ENCODE measurements at places on chromosomes 5 and 9.
A peak's percentile ranks its signal among the peaks of the same experiment; 100 is the strongest.

DNA sequence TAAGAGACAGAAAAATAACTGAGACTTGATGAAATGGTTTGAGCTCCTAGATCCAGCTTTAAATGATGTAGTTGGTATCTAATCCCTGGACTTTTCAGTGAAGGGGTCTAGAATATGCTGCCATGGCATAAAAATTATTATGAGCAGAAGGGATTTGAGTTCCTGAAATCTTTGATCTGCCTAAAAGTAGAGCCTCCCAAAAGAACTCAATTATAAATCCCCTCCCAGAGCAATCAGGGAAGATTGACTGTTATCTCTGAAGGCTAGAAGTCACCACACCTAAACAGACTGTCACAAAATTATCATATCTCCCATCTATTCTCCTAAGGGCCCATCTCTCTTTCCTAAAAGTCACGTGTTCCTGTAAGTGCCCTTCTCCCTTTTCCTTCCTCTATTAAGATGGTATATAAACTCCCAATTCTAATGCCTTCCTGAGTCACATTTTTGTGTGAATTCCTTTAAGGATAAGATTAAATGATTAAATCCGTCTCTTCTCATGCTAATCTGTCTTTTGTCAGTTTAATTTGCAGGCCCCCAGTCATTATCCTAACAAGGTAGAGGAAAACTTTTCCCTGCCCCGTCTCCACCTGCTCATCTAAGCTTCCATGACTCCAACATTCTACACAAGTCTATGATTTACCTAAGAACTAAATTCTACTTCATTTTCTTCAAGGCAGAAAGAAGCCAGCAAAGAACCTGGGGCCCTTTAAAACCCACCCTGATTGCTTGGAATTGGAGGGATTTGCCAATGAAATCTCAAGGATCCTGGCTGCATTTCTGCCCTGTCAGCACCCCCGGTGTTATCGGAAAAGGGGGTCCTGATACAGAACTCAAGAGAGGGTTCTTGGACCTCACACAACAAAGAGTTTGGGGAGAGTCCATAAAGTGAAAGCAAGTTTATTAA, 47.1 kb upstream of the PWWP2A start:
- DNase-seq: no peak

DNA sequence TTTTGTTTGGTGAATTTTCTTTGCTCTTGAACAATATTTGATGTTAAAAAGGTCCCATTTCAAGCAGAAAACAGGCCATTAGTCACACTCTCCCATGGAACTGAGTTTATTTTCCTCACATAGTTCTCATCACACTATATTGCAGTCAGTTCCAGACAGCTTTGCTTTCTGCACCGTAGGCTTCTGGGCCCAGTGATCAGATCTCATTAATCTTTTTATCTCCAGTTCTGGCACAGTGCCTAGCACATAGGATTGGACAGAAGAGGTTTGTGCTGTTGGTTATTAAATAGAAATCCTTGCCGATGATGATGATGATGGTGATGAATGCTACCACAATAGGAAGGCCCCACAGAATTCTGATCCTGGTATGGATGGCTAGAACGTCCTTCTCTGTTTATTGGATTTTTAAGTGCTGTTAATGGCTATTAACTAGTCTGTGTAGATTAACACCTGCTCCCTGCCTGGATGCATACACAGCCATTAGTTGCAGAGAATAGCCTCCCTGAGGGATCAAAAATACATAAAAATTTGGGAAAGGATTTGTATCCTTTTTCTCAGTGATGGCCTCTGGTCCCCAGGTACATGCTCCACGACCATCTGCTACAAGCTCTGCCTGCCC, 52.0 kb upstream of the NTRK2 start:
- no peak for DNase-seq

DNA sequence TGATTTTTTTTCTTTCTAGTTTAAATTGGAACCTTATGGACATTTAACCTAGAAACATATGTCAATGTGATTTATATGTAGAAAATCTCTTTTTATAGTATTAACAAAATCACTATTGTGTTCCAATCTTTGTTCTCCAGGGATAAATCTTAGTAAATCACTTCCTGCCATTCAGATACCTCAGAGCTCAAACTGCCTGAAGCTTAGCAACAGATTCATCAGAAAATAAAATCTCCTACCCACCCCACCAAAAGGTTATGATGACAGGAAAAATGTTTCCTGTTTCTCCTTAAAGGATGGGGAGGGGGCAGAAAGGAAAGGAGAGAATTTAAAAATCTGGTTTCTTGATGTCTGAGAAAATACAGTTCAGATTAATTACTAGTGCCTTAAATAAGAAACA, 105.0 kb upstream of the TUT7 start:
- no peak for DNase-seq

- no peak for DNase-seq
These were observed 1.0 kb downstream of the NUDCD2 start for GRCh38 chr5:163458778-163459385.

DNA sequence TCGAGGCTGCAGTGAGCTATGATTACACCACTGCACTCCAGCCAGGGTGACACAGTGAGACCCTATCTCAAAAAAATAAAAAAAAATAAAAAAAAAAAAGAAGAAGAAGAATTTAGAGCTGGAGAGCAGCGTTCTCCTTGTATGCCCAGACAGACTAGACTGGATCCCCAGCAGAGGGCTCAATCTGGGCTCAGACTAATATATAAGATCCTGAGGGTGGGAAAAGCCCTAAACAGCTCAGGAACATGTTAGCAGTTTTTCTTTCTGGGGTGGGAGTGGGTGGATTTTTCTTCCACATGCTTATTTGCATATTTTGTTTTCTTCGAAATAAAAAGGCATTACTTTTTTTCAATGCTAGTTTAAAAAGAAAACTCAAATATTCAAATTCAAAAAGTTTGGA, 904 bp upstream of the BSPRY start:
- no peak for DNase-seq

DNA sequence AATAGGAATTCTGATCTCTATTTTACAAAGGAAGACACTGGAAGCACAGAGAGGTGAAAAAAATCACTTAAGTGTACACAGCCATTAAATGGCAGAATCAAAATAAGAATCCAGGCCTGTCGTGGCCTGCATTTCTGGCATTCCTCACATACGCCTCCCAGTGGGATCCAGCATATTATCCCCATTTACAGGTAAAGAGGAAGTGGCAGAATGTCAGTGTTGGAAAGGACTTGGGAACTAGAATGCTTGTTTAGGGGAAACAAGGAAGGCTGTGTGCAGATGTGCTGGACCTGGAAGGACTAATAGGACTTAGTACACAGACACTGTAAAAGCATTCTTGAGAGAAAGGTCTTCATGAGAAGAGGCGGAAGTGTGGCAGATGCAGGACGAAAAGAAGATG, 241.8 kb downstream of the TRIM32 start:
- DNase-seq: no peak

DNA sequence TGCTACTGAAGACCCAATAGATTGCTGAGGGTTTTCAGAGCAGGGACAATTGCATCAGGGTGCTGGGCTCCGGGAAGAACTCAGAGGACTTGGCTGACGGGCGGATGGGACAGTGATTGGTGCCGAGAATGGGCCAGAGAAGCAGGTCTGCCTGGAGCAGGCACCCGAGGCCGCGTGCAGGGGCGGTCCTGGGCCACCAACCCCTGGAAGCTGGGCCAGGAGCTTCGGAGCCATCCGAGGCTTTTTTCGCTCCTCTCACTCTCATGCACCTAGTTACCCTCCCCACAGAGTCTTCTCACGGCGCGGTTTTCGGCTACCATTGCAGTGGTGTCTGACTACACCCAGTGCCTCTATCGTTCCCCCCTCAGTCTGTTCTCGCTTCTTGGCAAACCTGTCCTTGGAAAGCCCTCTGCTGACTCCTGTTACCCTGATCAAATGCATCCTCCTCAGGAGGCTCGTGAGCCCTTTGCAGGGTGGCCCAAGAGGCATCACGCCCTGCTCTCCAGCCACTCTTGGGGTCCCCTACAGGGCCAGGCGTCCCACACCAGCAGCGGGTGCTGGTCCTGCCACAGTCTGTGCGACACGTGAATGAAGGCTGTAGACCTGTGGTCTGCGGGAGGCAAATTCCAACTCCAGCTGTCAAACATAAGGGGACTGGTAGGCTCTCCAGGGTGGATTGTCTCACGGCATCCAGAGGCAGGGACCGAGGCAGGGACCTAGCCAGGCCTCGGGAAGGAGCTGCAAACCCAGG, 1.2 kb upstream of the CLPTM1L start:
- DNase-seq: no peak

- DNase-seq: no peak
These were observed 104.7 kb upstream of the GPR151 start for GRCh38 chr5:146620669-146621051.

- DNase-seq: no peak
These were observed 40.8 kb downstream of the CSF2 start for GRCh38 chr5:132114150-132115121.

DNA sequence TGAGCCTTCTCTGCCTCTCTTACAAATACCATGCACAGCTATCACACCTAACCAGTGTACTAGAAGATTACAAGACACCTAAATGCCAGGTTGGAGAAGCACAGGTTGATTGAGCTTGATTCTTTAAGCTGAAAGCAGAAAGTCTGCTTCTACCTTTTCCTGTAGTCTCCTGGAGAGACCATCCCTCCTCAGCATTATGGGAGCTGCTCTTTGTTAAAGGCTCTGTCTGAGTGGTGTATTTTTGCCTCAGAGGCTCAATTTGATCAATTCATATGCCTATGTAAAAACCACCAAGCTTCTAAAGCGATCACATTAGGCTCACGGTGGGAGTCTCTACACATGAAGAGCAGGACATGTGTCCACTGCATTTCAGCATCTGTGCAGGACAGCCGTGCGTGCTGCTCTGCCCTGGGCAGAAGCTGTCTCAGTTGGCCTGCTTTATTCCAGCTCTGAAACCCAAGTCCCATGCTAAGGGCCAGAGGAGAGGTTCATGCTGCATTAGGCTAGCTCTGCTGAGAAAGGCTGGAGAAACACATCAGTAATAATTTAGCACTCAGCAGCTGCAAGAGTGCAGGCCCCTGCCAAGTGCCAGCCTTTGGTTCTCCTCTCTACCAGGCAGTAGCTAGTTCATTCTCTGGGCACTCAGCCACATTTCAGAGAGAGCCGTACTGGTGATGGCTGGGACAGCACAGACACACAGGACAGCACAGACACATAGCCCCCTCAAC, 41.7 kb downstream of the TMEM167A start:
- no peak for DNase-seq

DNA sequence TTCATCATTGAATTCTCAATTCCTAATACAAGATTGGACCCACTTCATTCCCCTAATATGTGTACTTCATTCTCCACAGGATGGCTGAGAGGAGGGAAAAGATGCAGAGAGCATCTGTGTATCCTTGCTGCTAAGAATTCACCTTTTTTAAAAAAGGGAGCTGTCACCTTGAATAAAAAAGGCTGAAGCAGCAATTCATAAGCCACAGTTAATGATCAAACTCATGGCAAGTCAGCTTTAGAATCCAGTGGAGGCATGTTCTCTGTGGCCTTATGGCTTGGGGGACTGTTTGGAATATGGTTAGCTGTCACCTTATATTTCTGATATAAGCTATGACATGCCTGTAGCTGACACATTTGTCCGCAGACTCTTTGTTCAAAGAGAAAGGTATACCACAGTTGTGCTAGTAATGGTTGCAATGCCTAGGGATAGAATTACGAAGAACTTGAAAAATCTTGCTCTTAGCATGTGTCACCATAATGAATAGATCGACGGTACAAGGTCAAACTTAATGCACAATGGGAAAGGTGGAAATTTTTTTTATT, 256.8 kb upstream of the TNC start:
- no peak for DNase-seq

- peak; percentile 39 for DNase-seq
These were observed 4.1 kb upstream of the ADRA1B start for GRCh38 chr5:159912033-159912800.

GRCh38 chr5:103587185-103587748, 24.7 kb upstream of the NUDT12 start:
- DNase-seq: peak; percentile 19

DNA sequence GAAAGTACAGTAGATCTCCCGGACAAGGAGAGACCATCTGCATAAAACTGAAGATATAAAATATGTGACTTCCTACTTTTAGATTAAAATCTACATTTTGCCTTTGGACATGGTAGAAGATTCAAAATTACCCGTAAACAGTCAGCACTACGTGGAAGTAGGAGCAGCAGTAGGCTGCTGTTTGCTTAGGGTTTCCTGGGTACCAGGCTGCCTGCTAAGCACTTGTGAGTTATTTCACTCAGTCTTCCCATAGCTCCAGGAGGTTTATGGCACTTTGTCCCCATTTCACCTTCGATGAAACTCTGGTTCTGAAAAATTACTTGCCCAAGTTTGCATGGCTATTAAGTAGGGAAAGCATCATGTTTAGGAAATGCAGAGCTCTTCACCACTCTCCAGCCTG, 92.6 kb downstream of the STK32A start:
- DNase-seq: no peak

DNA sequence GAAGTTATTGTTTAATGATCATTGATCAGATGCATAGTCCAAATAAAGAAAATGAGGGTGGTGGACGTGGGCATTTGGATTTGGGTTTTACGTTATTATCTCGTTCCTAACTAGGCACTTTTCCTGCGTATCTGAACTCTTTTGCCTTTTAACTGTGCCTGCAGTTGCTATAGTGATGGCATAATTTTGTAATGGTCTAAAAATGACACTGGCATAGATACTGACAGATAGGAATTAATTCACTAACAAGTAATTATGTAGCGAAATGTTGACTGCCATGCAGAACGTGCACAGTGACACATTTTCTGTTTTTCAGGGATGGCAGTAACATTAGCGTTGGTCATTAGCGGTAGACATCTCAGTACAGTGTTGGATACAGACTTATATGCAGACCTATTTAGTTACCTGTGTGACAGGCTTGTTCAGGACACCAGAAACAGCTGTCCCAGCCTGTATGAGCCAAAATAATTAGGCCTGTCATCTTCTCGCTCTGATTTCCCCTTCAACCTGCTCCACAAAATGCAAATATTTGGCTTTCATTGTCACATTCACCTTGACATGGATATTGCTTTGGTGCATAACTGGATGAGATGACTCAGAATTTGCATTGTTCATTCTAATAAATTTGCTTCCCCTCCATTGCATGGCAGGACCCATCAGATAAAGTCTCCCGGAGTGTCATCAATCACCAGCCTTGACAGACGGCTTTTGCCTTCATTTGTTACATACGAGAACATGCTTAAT, 413.3 kb upstream of the IRX1 start:
- DNase-seq: no peak

DNA sequence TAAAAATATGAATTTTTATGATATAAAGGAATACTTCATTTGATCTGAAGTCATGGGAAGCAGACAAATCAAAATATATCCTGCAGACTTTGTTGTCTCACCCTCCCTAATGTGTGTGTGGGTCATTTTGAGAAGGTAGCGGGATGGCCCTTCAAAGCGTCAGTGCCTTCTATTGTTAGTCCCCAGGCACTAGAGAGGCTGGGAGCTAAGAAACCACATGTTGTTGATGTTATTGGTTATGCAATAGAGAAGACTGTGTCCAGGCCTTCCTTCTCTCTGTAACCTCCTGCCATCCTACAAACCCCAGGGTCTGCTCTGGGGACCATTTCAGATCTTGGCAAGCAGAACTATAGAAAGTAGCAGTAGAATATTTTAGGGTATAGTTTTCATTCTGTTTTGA, 94.7 kb downstream of the NLN start:
- DNase-seq: no peak
